ENCODE measurements at places on chromosomes 3 and 15.

GRCh38 chr3:99843590-99844258, 26.1 kb downstream of the CMSS1 start:
- no peaks in the 10 kb centered on the region for H3K27me3 ChIP-seq
- DNase-seq, result no peak
- peaks cover 2% of the 10 kb centered on the region for H3K36me3 ChIP-seq
- H3K27ac ChIP-seq, result no peak overlapping the region

GRCh38 chr3:3806856-3807255, 7.6 kb downstream of the LRRN1 start:
- no peak overlapping the region for H3K4me3 ChIP-seq
- no peak for DNase-seq
- H3K4me1 ChIP-seq, result no peaks in the 10 kb centered on the region

DNA sequence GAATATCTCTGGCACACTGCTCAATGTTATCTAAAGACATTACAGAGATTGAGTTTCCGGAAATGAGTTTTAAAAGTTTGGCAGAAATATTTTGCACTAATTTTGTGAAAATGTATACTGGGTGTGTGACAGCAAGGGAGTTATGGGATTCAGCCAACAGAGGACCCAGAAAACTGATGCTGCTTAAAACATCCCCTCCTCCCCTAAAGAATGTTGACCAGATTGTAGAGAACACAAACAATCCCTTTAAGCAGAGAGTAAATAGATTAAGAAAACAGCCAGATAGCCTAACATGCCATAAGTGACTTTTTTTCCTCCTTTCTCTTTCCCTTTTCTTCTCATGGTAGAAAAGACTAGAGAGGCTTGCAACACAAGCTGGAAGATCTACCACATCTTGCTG, 928.0 kb upstream of the ALCAM start:
- no peaks in the 10 kb centered on the region for H3K36me3 ChIP-seq
- H3K27me3 ChIP-seq, result no peaks in the 10 kb centered on the region
- H3K27ac ChIP-seq, result no peak overlapping the region
- no peaks in the 10 kb centered on the region for H3K4me1 ChIP-seq

GRCh38 chr3:165751637-165752036, 85.6 kb downstream of the BCHE start:
- H3K27me3 ChIP-seq, result no peaks in the 10 kb centered on the region
- no peak overlapping the region for H3K4me3 ChIP-seq
- no peaks in the 10 kb centered on the region for H3K36me3 ChIP-seq
- no peak for DNase-seq
- H3K27ac ChIP-seq, result no peak overlapping the region

DNA sequence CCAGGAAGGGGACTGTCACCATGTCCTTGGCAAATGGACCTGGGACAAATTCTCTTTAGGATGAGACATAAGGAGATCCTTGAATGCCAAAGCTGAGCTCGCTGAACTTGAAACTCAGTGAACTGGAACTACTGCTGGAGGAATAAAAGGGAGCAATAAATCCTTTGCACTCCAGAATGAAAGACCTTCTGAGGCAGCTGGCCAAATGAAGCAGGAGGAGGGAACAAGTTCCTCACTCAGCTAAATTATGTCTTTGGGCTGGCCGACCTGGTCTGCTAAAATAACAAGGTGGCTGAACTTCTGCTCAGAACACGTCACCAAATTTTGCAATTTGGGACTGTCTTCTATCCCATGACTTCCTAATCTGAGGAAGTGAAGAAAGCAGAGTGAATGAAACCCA, 314.7 kb downstream of the LPP start:
- no peaks in the 10 kb centered on the region for H3K27me3 ChIP-seq
- no peak overlapping the region for H3K27ac ChIP-seq
- peaks cover 2% of the 10 kb centered on the region for H3K4me1 ChIP-seq
- no peaks in the 10 kb centered on the region for H3K36me3 ChIP-seq

DNA sequence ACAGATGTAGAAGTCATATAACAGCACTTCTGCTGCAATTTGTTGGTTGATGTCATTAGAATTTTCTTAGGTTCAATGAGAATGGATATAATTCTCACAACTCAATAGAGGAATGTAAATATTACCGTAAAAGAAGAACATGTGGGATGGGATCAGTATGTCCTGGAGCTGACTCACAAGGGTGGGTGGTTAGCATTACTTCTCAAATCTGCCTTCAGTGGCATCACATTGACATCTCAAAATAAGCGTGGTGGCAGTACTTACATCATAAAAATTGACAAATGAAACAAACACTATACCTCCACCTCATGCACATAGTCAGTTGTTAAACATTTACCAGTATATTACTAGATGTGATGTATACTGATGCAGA, 1068.0 kb upstream of the CADM2 start:
- no peaks in the 10 kb centered on the region for H3K36me3 ChIP-seq
- H3K4me1 ChIP-seq, result no peaks in the 10 kb centered on the region
- DNase-seq, result no peak
- no peaks in the 10 kb centered on the region for H3K27me3 ChIP-seq

- no peaks in the 10 kb centered on the region for H3K4me1 ChIP-seq
- H3K27me3 ChIP-seq, result no peaks in the 10 kb centered on the region
- no peak overlapping the region for H3K4me3 ChIP-seq
- H3K36me3 ChIP-seq, result no peaks in the 10 kb centered on the region
- DNase-seq, result no peak
- no peak overlapping the region for H3K27ac ChIP-seq
These were observed 181.8 kb downstream of the TBC1D2B start for GRCh38 chr15:77895742-77896141.

DNA sequence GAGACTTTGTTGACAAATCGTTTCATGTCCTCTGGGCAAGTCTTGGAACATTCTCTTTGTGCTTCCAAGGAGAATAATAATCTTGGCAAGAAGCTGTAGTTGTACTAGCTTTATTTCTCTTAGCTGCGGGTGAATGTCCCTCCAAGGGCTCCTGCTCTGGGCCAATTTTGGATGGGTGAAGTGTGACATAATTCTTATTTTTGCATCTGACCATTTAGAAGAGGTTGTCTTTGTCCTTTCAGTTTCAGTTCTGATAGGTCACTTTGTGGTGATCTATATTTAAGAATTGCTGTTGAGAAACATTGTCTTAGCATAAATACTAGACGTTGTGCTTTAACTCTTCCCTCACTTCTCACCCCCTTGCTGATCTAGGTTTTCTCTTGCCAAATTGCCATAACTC, 164.8 kb upstream of the RORA start:
- H3K4me1 ChIP-seq, result no peaks in the 10 kb centered on the region
- no peak for DNase-seq
- no peaks in the 10 kb centered on the region for H3K36me3 ChIP-seq
- H3K27me3 ChIP-seq, result no peaks in the 10 kb centered on the region
- H3K4me3 ChIP-seq, result no peak overlapping the region
- H3K27ac ChIP-seq, result no peak overlapping the region

DNA sequence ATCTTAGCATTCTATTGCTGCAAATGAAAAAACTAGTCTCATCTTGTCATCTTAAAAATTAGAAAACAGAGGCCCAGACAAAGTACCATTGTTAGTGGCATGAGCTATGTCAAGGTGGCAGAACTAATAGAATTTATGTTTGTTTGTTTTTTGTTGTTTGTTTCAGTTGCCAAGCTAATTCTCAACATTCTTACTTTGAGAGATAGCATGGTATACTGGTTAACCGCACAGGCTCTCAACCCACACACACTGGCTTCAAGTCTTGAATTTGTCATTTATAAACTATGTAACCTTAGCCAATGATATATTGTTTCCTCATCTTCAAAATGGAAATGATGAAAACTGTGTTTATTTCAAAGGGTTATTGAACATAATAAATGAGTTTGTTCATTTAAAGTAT, 367.6 kb upstream of the PLSCR5 start:
- no peak overlapping the region for H3K27ac ChIP-seq
- H3K27me3 ChIP-seq, result no peaks in the 10 kb centered on the region
- no peak overlapping the region for H3K4me3 ChIP-seq

DNA sequence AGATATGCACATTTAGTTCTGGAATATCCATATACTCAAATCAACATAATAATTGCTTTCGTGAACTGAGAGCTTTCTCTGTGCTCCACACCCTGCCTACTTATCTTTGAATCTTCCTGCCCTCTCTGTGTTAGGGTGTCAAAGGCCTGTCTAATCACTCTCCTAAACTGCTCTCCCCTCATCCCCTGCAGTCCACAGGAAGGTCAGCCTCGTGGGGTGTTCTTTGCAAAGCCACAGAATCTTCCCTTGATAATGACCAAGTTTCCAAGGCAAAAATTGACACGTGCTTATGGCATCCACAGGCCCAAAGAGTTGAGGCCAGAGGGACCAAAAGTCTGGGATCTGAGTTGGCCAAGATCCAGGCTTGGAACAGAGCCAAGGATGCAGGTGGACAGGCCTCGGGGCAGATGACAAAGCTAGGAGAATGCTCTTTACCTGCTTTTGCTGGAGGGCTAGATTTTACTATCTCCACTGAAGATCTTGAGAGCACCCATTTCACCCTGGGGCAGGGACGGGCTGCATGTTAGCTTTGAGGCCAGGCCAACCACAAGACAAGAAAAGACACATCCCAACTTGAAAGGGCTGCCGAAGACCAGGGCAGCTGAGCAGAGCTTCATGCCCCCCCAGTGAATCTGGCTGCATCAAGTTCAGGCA, 20.4 kb downstream of the BHLHE40 start:
- no peak overlapping the region for H3K4me3 ChIP-seq
- H3K27ac ChIP-seq, result no peak overlapping the region
- no peak for DNase-seq
- no peaks in the 10 kb centered on the region for H3K27me3 ChIP-seq
- peaks cover 31% of the 10 kb centered on the region for H3K4me1 ChIP-seq
- no peaks in the 10 kb centered on the region for H3K36me3 ChIP-seq

GRCh38 chr15:22895465-22896190, 57.2 kb downstream of the NIPA2 start:
- no peaks in the 10 kb centered on the region for H3K27me3 ChIP-seq
- peaks cover 40% of the 10 kb centered on the region for H3K4me1 ChIP-seq
- H3K27ac ChIP-seq, result peak overlapping the region; percentile 71
- no peaks in the 10 kb centered on the region for H3K36me3 ChIP-seq
- no peak overlapping the region for H3K4me3 ChIP-seq

GRCh38 chr3:143952569-143953072, 19.0 kb upstream of the DIPK2A start:
- no peak overlapping the region for H3K27ac ChIP-seq
- H3K36me3 ChIP-seq, result no peaks in the 10 kb centered on the region
- H3K4me3 ChIP-seq, result no peak overlapping the region
- DNase-seq, result no peak

- H3K27me3 ChIP-seq, result no peaks in the 10 kb centered on the region
- no peaks in the 10 kb centered on the region for H3K36me3 ChIP-seq
- H3K4me1 ChIP-seq, result peaks cover 36% of the 10 kb centered on the region
- no peak overlapping the region for H3K27ac ChIP-seq
- no peak overlapping the region for H3K4me3 ChIP-seq
These were observed 14.6 kb downstream of the SLC2A2 start for GRCh38 chr3:171011873-171012336.

DNA sequence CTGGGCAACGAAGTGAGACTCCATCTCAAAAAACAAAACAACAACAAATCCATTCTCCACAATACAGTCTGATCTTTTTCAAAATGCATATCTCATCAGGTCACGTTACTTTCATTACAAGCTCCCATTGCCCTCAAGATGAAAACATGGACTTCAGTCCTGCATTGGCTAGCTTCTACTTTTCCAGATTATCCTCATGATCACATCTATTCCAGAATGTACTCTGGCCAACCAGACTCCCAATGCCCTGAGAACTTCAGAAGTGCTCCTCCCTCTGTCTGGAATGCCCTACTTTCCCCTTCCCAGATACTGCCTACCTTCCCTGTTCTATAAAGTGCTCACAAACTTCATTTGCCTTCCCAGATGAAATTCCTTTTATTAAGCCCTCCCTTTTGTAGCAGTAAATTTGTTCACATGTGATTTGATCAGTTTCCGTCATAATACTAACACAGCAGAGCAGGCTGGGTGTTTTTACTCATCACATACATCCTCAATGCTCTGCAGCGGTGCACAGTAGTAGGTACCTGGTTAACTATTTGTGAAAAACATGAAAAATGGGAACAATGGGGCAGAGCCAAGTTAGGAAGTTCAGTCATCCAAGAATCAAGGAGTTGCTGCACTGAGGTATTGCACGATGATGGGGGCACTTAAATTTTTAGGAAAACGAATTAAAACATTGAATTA, 5.3 kb downstream of the RPL22L1 start:
- no peaks in the 10 kb centered on the region for H3K27me3 ChIP-seq
- peaks cover 21% of the 10 kb centered on the region for H3K4me1 ChIP-seq
- no peak for DNase-seq
- no peak overlapping the region for H3K27ac ChIP-seq

DNA sequence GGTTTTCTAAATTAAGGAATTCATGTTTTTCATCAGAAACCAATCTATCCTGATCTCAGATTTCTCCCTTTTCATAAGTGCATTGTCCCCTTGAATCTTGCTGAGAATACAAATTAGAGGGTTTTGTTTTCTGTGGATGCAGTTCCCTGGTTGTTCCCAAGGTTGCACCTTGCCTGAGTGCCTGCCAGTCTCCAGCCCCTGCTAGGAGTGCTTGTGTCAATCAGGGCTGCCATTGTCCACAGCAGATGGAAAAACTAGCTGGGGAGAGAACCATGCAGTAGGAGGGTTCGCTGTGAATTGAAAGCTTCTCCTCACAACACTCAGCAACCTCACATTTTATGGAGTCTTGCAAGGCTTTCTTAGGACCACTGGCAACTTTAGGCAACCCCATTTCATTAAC, 210.8 kb upstream of the CTNNB1 start:
- H3K4me3 ChIP-seq, result no peak overlapping the region
- no peak overlapping the region for H3K27ac ChIP-seq
- no peaks in the 10 kb centered on the region for H3K36me3 ChIP-seq
- DNase-seq, result no peak

- no peaks in the 10 kb centered on the region for H3K4me1 ChIP-seq
- no peak overlapping the region for H3K27ac ChIP-seq
- no peaks in the 10 kb centered on the region for H3K36me3 ChIP-seq
- DNase-seq, result no peak
These were observed 11.9 kb downstream of the HDAC11 start for GRCh38 chr3:13492048-13492447.

DNA sequence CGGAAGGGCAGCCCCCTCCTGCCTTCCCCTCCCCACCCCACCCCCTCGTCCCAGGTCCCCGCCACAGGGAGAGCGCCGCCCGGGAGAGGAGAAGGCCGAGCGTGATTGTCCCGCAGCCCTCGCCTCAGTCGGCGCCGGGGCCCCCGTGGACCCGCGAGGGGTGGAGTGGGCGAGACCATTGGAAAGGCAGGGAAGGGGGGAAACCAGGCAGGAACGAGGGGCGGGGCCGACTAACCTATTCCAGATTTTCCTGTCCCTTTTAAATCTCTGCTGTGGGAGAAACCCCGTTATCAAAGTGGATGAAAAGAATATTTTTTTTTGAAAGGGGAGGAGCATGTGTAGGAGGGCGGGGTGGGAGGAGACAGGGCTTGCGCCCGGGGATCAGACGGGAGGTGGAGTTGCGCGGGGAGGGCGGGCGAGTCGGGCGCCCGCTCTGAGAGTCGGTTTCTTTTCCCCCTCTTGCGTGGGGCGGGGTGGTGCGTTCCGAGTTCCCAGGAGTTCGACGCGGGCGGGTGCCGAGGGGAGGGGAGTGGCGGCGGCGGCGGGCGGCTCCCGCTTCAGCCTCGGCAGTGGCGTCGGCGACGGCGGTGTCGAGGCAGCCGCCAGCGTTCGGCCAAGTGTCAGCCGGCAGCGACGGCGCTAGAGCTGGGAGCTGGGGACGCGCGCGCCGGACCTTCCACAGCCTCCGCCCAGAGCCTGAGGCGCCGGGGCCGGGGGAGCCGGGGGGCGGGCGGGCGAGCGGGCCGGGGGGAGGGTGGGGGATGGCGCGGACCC, at the start of gene NECTIN3:
NECTIN3 (plus strand) TSS at position 560 of the 774 bp plus-strand sequence; CDS start at position 762, 202 bp downstream.
- DNase-seq, result peak; percentile 97
- no peaks in the 10 kb centered on the region for H3K36me3 ChIP-seq
- peak within 1 kb of the TSS; percentile 92 for H3K4me3 ChIP-seq
- peaks cover 20% of the 10 kb centered on the region for H3K4me1 ChIP-seq
- H3K27me3 ChIP-seq, result no peaks in the 10 kb centered on the region
- H3K27ac ChIP-seq, result peak within 1 kb of the TSS; percentile 77

Data from Caco-2 (cell line).